Activated CD8-positive, alpha-beta memory T cell treated with anti-CD3 and anti-CD28 coated beads, Interleukin-2, amount 50 U/mL, for 48 hours (primary cell): ENCODE measurements at places on chromosomes 3 and 15.

DNA sequence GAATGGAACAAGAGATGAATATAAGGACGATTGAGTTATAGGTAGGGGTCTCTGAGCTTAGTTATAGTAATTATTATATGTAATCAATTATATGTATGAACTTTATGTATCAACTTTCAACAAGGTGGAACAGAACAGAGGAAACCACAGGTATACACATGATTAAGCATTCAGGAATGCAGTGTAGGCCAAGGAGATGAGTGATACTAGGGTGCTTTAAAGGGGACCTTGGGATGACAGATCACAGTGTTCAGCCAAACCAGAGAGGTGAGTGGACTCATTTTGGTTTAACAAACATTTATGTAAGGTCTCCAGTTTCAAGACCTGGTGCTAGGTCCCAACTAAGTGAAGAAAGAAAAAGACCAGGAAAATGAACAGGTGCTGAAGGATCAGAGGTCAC is 895.5 kb downstream of the ROBO2 start:
- no peak for DNase-seq

- DNase-seq = no peak
Observed at GRCh38 chr3:87801409-87801808, 257.4 kb downstream of the CGGBP1 start.

GRCh38 chr3:88985491-88985890 is 121.9 kb upstream of the EPHA3 start:
- no peak for DNase-seq

- peak; percentile 67 for DNase-seq
Observed at GRCh38 chr3:192188218-192188835, 539.0 kb downstream of the FGF12 start.

- DNase-seq = no peak
Observed at GRCh38 chr15:87489902-87490665, 766.5 kb downstream of the NTRK3 start.

DNA sequence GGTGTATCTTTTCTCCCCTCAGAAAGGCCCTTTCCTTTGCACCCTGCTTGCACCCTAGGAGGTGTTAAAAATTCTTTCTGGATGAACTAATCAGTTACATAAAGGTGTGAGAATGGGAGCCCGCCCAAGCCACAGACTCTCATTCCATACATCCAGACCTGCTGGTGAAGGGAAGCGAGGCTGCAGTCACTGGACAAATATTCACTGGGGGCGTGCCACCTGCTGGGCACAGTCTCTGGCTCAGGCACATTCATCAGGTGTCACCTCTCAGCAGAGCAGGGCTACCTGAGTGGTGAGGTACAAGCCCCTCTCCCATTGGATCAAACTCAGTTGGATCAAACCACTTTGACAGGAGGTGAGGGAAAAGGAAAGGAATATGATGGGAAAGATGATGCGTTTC is 52.0 kb downstream of the NTRK3 start:
- no peak for DNase-seq

GRCh38 chr3:146159037-146159436 is 1.9 kb downstream of the PLOD2 start:
- DNase-seq = no peak

DNA sequence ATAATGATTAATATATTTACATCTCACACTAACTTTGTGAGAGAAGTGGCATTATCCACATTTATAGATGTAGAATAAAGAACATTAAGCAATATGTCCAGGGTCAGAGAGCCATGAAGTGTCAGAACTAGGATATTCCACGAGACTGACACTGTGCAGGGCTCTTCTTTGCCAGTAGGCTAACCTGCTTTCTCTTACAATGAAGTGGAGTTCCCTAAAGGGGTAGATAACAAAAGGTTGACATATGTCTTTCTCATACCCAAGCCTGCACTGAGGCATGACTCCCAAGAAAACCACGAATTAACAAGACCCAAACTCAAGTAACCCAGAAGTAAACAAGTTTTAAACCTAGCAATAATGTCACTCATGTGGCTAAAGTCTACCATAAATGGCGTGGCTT is 191.5 kb upstream of the SLC2A2 start:
- DNase-seq = no peak

DNA sequence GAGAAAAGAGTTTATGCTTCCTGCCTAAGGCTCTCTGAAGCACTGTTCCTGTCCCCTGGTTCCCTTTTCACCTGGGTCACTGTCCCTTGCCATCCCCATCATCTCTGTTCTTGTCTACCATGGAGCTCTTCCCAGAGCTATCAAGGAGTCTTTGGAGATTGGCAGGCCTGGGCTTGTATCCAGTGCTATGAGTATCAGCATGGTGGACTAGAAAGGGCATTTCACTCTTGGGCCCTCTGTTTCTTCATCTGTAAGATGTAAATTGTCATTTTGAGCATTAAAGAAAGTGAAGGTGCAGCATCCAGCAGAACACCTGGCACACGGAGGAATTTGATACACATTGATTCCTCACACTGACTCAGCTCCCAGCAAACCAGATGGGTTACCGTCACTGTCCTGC is 388.2 kb downstream of the CACNA2D3 start:
- DNase-seq = no peak

GRCh38 chr3:33699275-33699674 is 18.8 kb downstream of the CLASP2 start:
- no peak for DNase-seq

DNA sequence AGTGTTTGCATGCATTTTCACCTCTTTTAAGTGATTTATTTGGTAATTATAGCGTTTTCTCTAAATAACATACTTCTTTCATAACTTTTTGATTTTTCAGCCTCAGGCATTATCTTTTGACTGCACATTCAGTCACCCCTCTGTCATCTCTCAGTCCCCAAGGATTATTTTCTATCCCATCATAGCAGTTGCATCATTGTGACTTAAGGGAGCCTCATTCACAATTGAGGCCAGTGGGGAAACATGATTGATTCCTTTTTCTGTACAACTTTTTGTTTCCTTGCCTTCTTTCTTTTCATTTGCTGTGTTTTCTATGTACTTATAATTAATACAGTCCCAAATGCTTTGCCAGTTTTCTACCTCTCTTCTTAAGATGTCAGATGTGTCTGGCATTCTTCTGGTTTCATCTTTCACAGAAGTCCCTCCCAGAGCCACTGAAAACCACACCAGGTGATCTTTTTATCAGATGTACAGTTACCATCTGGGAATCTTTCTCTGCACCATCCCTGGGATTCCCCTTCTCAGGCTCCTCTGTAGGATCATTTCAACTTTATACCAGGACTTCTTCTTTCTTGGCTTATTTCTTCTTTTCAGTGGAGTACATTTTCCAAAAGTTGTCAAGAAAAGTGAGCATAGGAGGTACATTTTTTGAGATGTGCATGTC is 151.4 kb downstream of the RAP2B start:
- no peak for DNase-seq
